ENCODE measurements at places on chromosomes 1 and 21.

DNA sequence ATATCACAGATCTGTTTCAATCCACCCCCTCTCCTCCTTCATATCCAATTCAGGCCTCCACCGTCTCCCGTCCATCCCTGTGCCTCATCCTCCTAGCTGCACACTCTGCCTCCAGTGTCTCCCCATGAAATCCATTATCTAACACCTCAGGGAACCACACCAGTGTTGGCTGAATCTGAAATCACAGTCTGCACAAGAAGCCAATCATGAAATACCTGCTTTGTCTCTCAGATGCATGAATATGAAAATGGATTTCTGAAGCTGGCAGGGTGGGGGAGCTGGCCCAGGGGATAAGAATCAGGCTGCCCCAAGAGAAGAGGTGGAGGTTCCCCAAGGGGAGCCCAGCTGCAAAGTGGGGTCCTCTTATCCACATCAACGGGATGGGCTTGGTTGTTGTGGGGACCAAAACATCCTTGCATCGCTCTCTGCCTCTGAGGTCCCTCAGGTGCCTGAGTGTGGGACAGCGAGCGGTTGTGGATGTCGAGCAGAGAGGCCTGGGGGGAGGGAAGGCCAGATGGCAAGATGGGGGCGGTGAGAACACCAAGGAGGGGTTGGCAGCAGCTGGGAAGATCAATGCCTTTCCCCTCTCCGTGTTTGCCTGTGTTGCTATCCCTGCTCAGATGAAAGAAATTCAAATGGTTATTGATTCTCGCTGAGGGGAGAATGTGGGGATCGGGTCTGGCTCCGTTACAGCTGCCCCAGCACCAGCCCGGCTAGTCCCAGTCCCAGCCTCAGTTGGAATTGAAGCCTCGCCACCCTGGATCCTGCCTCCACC lies 237.3 kb upstream of the POU3F1 start:
- DNase-seq = no peak

- DNase-seq = no peak
Observed at GRCh38 chr1:109912873-109913272, 2.2 kb downstream of the CSF1 start.

DNA sequence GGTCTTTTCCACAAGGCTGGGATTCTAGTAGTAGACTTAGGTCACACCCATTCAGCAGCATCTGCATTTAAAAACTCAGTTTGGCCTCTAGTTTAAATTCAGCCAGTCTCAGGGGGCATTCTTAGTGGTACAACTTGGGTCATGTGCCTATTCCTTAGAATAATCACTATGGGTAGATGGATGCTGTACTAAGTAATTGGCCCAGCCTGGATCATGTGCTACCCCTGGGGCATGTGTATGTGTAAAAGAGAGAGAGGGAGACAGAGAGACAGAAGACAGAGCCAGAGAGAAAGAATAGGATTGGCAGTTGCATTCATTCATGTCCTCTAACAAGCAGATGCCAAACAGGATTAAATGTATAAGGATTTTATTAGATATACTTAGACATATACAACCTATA lies 13.6 kb upstream of the SYT14 start:
- no peak for DNase-seq

GRCh38 chr21:23694390-23694789 lies 1912.9 kb downstream of the MRPL39 start:
- no peak for DNase-seq

DNA sequence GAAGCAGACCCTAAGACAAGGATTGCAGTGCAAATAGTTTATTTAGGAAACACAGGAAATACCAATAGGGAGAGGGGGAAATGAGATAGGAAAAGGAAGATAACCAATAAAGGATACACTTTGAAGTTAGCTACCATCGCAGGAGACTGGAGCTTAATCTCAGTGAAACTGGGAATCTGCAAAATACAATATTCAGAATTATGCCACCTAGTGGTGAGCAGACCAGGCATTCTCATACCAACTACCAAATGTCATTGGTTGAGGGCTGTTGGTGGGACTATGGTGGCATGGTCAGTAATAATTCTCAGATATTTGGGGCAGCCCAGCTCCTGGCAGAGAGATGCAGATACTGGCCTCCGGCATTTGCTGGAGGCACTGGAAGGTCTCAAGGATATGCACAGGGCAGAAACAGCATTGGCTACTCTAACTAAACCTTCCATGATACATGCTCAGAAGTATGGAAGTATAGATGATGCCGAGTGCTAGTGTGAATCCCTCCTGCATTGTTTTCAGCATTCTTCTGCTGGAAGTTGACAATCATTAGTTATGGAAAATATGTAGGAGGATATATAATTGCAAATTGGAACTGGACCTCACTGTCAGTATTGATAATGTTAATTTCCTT lies 11.8 kb upstream of the ZFP69B start:
- no peak for DNase-seq

DNA sequence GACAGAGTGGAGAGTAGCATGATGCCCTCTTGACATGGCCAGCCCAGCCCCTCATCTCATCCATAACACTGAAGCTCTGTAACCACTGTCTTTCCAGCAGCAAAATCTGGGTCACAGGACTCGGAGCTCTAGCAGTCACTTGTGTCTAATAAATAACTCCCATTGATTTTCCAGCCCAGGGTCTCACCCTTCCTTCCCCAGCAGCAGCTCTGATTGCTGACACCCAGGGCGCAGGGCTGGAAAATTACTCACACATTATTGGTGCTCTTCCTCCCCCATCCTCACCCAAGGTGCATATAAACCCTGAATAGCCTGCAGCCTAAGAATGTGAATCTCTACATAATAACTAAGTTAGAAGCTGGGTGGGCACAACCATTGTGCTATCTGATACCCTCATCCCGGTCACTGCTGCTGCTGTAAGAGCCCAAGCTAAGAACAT lies 21.1 kb upstream of the OR10J5 start:
- no peak for DNase-seq

DNA sequence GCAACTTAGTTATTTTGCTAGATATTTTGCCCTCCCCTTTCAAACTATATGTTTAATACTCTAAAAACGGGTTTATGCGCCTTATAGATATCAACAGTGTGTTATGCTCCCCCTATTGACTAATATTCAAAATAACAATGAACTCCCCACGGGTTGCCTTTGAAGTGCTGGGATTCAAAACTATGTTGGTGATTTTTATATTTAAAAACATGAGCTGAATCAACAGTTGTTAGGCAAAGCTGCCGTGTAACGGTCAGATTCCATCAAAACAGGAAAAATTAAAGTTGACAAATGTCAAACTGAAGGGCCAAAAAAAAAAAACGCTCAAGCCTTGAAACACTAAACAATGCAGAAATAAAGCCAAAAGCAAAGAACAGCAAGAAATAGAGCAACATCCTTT lies 2.5 kb downstream of the TGFBR3 start:
- no peak for DNase-seq

GRCh38 chr1:22821027-22821426 lies 110.4 kb downstream of the EPHB2 start:
- DNase-seq = no peak

GRCh38 chr1:205338011-205338410 lies 16.5 kb upstream of the NUAK2 start:
- no peak for DNase-seq

DNA sequence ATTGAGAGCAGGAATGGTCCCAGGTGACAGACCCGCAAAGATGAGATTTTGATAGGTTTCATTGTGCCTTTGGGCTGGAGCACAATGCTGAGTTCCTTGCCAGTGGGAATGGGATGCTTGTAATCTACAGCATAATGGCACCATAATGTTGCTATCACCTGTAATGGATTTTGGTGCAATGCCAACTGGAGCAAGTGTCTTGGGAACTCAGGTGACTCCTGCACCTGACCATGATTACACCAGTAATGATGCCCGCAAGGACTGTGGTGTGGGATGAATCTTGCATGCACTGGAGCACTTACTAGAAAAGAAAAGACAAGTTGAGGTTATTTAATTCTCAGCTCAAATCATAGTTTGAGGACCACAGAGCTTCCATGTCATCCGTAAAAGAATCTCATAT lies 96.7 kb downstream of the PTPRU start:
- DNase-seq = no peak

- DNase-seq = no peak
Observed at GRCh38 chr1:221602830-221603229, 139.1 kb downstream of the DUSP10 start.

DNA sequence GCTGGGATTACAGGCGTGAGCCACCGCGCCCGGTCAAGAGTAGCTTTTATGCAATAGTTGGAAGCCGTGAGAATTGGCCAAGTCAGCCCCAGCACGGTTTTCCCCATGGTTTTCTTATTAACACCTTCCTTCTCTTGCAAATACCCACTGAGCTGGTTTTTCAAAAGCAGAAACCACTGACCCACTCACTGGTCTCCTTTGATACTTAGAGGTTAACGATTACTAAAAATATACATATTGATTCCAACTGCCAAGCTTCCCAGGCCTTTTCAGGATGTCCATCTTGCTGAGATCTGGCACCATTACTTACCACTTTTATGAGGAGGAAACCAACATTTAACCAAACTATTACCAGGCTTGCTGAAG lies 25.9 kb upstream of the TARDBP start:
- DNase-seq = no peak

- no peak for DNase-seq
Observed at GRCh38 chr1:22741118-22741517, 30.5 kb downstream of the EPHB2 start.

GRCh38 chr1:183218971-183219615 lies 33.0 kb downstream of the LAMC2 start:
- no peak for DNase-seq

- no peak for DNase-seq
Observed at GRCh38 chr1:205480349-205480985, 24.0 kb upstream of the CDK18 start.

- no peak for DNase-seq
Observed at GRCh38 chr1:9126511-9126910, 2.4 kb downstream of the GPR157 start.

- no peak for DNase-seq
Observed at GRCh38 chr1:116374353-116375147, 1.5 kb downstream of the ATP1A1 start.

DNA sequence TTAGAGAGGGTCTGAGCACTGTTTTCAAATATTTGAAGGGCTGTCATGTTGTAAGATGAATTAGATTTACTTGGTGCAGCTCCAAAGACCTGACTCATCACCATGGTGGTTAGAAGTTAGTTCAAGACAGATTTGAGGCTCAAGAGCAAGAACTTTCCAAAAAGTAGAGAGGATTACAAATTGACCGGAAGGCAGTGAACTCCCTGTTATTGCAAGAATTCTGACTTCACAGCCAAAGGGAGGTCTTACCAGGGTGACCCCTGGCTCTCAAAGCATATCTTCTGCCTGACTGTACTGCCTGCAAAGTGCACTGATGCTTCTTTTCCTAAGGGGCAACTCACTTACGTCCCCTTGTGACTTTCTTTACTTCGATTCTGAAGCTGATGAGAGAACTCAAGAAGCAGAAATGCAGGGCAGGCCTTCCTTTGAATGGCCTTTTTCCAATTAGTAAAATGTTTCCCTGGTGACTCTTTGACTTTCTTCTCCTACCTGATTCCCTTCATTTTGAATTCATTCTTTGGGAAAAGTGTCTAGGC lies 86.4 kb downstream of the NAV1 start:
- no peak for DNase-seq

DNA sequence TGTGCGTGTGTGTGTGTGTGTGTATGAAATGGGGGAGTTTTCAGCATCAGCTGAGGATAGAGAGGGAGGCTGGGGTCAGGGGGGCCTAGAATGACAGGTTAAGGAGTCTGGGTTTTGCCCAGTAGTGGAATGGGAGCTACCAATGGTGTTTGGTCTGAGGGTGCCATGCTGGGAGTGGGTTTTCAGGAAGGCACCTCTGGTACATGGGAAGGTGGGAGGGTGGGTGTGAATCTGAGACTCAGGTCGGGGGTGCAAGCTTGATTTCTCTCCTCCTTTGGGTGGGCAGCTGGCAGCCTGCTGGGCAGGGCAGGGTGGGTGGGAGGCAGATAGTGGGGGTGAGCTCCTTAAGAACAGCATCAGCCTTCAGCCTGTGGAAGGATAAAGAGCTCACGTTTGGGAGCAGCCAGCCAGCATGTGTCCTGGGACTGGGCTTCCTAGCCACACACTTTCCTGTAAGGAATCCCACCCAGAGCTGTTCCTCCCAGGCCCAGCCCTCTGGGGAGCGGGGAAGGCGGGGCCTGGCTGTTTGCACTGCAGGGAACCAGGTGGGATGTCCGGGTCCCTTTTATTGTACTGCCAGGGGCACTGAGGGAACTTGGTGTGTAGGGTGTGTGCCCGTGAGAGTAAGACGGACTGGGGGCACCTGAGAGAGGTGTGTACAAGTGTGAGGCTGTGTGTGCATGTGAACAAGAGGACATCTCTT lies 152.8 kb downstream of the FOXD2 start:
- DNase-seq = no peak

- DNase-seq = no peak
Observed at GRCh38 chr1:64659478-64660138, 85.3 kb upstream of the RAVER2 start.

DNA sequence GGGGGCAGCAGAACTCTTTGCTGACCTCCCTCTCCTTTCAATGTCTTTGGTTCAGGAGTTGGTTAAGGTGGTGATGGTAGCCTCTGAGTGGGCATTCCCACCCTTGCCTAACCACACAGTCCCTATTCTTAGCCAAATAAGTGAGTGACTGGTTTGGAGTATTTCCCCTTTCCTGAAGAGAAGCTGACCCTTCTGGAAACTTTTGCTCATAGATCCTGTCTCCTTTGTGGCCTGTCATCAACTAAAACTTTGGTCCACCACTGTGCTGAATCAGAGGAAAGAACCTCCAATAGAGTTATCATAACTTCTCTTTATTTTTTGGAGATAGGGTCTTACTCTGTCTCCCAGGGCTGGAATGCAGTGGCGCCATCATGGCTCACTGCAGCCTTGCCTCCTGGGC lies 31.1 kb downstream of the C1orf21 start:
- DNase-seq = no peak

GRCh38 chr1:160284220-160284781 lies 632 bp downstream of the PEX19 start:
- no peak for DNase-seq

GRCh38 chr1:245953876-245954660 lies 553.0 kb downstream of the SMYD3 start:
- no peak for DNase-seq

DNA sequence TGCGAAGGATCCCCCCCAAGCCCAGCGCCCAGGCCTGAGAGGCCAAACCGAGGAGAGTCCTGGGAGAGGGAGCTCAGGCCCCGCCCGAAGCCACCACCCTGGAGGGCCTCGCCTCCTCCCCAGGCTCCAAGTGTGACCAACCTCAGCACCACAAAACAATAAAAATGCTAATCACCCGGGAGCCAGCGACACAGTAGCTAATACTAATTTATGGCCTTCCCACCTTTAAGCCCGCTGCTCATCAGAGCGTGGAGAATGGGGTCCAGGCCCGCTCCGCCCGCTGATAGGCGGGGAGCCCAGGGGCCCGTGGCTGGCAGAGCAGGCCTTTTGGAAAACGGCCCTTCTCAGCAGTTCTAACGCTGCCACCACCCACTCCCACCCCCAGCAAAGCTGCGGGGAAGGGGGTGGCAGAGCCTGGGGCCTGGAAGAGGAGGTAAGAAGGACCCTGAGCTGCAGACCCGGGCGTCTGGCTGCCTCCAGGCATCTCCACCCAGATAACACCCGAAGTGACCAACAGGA lies 20.4 kb upstream of the TAS1R2 start:
- DNase-seq = no peak

- DNase-seq = no peak
Observed at GRCh38 chr1:61138921-61139774, 56.8 kb downstream of the NFIA start.

GRCh38 chr1:75632350-75632949 lies 21.5 kb upstream of the SLC44A5 start:
- no peak for DNase-seq

GRCh38 chr21:31283025-31283424 lies 61.0 kb downstream of the TIAM1 start:
- DNase-seq = no peak
